ENCODE measurements at places on chromosomes 13 and 19.

DNA sequence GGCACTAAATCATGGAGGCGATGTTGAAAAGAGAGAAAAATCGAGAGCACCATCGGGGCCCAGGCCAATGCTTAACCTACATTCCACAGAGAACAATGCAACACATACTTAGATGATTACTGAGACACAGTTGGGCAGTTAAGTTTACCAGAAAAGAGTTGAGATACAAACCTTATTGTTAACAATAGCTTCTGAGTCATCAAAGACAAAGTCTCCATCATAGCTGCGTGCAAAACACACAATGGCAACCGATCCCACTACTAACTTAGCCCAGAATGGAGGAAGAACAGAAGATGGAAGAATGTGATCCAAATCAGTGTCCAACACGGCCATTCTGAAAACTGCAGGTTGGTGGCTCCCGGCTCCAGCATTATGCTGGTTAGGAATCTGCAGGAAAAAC lies 6.2 kb downstream of the TMTC4 start:
- DNase-seq: no peak

DNA sequence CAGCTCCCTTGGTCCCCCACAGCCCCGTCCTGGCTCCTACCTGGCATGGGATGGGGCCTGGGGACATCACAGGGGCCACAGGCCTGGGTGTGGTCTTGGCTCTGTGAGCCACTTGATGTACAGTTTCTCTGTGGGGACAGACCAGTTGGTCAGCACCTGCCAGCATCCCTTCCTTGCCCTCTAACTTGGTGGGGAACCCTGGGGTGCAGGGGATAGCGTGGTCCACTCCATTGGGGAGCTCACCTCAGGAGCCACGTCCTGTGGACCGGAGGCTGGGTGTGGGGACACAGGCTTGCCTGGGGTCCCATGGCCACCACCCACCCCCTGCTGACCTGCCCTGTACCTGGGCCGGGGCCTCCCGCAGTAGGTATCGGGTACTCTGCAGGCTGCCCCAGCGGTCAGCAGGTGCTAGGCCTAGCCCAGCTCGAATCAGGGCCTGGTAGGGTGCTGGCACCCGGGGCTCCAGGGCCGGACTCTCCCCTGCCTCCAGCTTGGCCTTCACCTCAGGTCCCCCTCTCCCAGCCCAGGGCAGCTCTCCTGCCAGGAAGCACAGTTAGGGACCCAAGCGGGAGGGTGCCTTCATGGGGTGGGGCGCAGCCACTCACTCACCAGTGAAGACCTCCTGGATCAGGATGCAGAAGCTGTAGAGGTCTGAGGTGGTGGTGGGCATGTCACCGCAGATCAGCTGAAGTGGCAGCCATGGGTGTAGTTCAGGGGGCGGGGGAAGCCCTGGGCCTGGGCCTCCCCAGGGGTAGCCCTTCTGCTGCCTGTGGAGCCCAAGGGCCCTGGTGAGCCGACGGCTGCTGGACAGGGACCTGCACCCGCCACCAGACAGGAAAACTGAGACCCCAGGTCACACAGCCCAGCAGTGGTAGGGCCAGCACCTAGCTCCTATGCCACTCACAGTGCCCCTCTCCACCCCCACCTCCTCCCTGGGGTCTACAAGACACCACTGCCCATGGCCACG lies 14.9 kb downstream of the ARHGAP33 start:
- DNase-seq: no peak

- no peak for DNase-seq
These were observed 661.5 kb downstream of the LIG4 start for GRCh38 chr13:107553838-107554237.

DNA sequence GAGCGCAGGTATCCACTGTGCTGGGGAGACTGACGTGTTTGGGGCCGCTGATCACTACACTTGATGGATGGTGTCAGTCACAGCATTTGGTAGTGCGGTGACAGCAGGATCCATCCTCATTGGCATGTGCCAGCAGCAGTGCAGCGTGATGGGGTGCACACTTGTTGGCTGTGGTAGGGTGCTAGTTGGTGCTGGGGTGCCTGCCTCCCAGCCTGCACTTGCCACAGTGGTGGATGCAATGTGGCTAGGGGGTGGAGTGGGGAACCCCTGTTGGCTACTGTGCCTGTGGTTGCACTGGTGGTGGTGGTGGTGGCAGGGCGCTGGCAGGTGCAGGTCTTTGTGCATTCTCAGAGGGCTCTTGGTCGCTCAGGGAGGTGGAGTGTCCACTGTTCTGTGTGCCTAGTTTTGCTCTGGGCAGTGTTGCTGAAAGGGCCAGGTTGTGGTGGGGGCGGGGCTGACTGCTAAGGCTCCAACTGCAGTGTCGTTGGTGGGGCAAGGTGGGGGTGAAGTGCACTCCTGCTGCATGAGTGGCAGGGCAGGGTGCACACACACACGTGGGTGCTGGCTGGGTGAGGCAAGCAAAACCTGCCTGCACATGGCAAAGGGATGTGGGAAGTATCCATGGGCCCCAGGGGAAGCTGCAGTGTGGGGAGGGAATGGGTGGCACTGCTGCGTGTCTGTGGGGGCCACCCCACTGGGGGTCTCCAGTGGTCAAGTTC lies 84.8 kb downstream of the ZMYM2 start:
- DNase-seq: no peak

- no peak for DNase-seq
These were observed 128.1 kb downstream of the KL start for GRCh38 chr13:33144358-33144784.

DNA sequence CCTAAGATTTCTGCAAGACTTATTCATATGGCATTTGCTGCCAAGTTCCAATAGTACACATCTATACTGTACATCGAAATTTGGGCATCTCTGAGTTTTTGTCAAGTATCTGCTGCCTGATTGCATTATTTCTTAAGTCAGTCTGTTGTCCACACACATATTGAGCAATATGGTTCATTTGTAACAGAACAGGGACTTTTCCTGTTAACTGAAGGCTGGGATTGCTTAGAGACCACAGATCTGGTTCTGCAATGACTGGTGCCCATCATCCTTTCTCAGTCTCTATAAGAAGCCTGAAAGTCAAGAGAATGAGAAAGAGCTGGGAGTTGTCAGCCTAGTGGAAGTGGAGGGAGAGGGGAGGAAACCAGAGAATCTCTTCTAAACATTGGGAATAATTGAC lies 22.5 kb upstream of the MYCBP2 start:
- DNase-seq: no peak

- DNase-seq: no peak
These were observed 248.8 kb downstream of the RGCC start for GRCh38 chr13:41706152-41706551.

DNA sequence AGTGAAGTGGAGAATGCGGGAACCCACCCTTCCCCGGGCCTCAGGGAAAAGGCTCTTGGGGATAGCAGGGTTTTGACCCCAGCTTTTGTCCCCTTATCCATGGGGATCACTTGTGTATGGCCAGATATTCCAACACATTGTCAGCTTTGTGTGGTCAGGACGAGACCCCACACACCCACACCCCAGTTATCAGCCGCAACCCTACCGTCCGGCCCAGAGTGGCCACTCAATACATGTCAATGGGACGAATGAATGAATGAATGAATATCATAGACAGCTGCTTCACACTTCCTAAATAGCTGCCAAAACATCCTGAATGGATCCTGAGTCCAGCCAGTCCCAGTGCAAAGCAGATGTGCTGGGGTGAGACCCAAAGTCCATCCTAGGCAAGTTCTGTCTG lies 64.6 kb downstream of the TSHZ3 start:
- DNase-seq: no peak

GRCh38 chr13:80115616-80116015 lies 225.3 kb downstream of the SPRY2 start:
- no peak for DNase-seq

- no peak for DNase-seq
These were observed 195.4 kb downstream of the FOXO1 start for GRCh38 chr13:40471076-40471475.

Data from fibroblast of the conjunctiva (primary cell).